ENCODE measurements at places on chromosomes 1 and 21. TPM values are rescaled to one million over a fixed set of nuclear protein-coding genes. Genes with fewer than 3 reads are reported as not detected.

The PTGFR gene
- total RNA-seq, result 4.5 TPM

The FCMR gene
- 6.8 TPM for total RNA-seq

DNA sequence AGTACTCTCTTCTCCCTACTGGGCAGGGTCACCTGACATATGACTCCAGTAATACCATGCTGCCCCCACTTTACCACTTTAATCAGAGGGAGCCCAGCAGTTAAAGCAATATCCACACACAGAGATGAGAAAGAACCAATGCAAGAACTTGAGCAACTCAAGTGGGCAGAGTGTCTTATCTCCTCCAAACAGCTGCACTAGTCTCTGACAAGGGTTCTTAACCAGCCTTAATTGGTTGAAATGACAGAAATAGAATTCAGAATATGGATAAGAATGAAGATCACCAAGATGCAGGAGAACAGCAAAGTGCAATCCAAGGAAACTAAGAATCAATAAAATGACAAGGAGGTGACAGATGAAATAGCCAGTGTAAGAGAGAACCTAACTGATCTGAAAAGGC is 91.0 kb downstream of the KCNT2 start:
- no peaks in the 10 kb centered on the region for H3K36me3 ChIP-seq
- no peak overlapping the region for H3K4me3 ChIP-seq
- no peak for DNase-seq
- H3K27ac ChIP-seq, result no peak overlapping the region

DNA sequence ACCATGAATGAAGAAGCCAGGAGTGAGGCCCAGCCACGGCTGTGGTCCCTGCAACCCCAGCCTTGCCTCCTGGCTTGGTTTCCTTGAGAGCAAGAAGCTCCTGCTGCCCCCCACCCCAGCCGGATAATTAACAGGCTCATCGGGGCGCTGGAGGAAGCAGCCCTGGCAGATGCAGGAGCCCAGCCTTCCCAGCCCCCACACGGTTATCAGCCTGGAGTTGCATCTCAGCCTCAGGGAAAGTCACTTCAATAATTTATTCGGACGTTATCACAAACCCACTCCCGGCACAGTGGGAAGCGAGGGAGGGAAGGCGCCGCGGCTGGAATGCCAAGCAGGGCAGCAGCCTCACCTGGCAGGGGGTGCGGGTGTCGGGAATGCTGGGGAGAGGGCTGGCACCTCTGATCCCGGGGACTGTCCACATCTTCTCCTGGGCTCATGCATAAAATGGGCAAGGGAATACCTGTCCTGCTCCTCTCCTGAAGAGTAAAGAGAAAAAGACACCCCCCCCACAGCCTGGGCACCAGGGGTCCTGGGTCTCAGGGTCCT is 43.3 kb upstream of the LRP8 start:
- no peak for DNase-seq
- no peaks in the 10 kb centered on the region for H3K36me3 ChIP-seq
- H3K27ac ChIP-seq, result no peak overlapping the region
- peaks cover 6% of the 10 kb centered on the region for H3K4me1 ChIP-seq
- H3K27me3 ChIP-seq, result no peaks in the 10 kb centered on the region
- H3K4me3 ChIP-seq, result no peak overlapping the region

GRCh38 chr21:15353546-15353945 is 288.7 kb upstream of the NRIP1 start:
- H3K4me3 ChIP-seq, result no peak overlapping the region
- H3K27me3 ChIP-seq, result no peaks in the 10 kb centered on the region
- no peak overlapping the region for H3K27ac ChIP-seq
